Neural progenitor cell (in vitro differentiated cells): ENCODE measurements at places on chromosomes 1 and 21. TPM values are rescaled to one million over a fixed set of nuclear protein-coding genes. Genes with fewer than 3 reads are reported as not detected.

Gene CFHR4
- total RNA-seq = not detected in 2 replicates

Gene LCE1E
- not detected in 2 replicates for total RNA-seq

Gene CAMK1G
- total RNA-seq = 3.6 and 4.3 TPM in 2 replicates

Gene C1orf87
- not detected in 2 replicates for total RNA-seq

Gene ATXN7L2
- 6.5 and 8.5 TPM in 2 replicates for total RNA-seq
